Stimulated activated CD4-positive, alpha-beta T cell treated with anti-CD3 and anti-CD28 coated beads, Interleukin-1b, Interleukin-23, amount 100 ng/mL, for 48 hours (primary cell): ENCODE measurements at places on chromosomes 2 and 18.

DNA sequence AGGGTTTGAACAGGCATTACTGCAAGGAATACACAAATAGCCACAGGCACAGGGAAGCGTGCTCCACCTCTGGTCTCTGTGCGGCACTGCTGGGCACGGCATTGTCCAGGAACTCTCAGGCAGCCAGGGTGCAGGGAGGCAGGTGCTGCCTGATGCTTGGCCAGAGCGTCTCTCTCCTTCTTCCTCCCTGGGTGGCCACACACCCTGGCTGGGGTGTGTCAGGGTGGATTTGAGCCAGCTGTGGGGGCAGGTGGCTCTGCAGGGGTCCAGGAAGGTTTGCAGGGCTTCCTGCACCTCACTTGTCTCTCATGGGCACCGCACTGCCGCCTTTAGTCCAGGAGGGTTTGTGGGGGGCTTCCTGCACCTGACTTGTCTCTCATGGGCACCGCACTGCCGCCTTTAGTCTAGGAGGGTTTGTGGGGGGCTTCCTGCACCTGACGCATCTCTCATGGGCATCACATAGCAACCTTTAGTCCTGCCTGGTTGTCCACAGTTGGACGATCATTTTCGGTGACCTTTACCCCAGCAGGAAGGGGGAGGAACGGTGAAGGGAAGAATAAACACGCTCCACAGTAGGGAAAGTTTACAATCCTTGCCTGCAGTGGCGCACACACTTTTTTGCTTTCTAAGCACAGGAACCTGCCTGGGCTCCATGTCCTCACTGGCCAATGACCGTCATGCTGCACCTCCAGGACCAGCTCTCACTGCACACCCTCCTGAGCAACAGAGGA is 332.9 kb downstream of the EIPR1 start:
- DNase-seq: no peak

DNA sequence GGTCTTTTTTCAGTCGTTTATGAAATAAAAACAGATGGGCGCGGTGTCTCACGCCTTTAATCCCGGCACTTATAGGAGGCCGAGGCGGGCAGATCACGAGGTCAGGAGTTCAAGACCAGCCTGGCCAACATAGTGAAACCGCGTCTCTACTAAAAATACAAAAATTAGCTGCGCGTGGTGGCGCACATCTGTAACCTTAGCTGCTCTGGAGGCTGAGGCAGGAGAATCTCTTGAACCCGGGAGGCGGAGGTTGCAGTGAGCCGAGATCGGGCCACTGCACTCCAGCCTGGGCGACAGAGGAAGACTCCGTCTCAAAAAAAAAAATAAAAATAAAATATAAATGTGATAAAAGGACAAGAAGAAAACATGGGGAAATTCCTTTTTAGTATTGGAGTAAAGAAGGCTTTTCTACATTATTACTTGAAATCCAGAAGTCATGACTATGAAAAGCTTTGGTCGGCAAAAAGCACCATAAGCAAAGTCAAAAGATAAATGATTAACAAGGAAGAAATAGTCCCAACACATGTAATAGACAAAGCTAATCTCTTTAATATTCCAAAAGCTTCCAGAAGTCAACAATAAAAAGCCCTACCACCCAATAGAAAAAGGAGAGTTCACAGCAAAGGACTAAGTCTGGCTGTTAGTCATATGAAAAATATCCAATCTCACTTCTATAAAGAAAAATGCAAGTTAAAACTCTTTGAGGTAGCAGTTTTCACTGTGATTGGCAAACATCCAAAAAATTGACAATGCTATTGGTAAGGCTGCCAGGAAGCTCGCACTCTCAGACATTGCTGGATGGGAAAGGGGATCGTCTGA is 1.4 kb upstream of the FAM168B start:
- no peak for DNase-seq

GRCh38 chr2:30346471-30347169 is 100.4 kb upstream of the LCLAT1 start:
- DNase-seq: no peak

DNA sequence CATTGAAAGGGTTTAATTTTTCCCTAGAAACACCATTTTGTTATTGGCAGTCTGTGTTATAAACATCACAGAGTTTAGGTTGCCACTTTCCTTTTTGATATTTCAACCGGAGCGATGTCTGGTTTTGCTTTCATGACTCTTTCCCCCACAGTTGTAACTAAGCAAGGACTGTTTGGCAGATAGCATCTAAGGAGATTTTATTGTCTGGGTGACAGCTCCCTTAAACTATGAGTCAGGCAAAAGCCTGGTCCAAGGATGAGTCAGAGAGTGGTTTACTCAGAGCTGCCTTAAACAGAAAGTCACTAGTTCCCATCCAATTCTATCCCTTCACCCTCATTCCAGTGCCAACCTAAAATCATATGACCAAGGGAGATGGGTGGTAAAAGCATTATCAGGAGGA is 341.6 kb upstream of the VWC2L start:
- DNase-seq: no peak

DNA sequence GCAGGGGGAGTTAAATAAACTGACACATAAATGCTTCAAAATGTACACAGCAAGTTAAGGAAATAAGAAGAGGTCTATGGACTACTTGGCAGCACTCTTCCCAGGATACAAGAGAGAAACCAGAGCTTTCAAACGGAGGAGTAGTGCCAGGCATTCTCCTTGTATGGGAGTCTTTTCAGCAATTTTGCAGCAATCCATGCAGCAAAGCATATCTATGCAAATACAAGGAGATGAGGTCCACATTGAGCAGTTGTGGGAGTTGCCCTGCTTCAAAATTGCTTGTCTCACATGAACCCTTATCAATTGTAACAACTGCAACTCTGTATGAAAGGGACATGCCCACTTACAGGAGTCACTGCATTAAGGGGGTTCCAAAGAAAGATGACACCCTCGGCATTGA is 37.8 kb downstream of the SCN9A start:
- DNase-seq: no peak

DNA sequence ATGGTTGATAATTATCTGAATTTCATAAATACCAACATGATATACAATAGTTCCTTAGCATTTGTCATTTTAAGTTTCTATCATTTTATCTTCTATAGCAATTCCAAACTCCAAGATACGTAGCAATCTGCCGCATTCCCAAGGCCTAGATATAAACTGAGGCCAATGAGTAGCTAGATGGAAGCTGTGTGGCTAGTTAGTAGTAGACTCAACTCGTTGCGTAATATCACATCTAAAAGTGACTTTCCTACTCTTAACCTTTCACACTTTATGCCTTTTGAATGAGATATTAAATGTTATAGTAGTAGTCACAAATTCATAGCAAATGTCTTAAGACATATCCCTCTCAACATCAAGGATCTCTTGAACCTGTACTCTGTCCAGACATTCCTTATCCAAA is 33.6 kb downstream of the WDSUB1 start:
- no peak for DNase-seq

GRCh38 chr2:23506531-23507266 is 121.7 kb downstream of the KLHL29 start:
- DNase-seq: no peak

GRCh38 chr2:113012436-113013335 is 7.4 kb downstream of the IL36A start:
- DNase-seq: no peak

DNA sequence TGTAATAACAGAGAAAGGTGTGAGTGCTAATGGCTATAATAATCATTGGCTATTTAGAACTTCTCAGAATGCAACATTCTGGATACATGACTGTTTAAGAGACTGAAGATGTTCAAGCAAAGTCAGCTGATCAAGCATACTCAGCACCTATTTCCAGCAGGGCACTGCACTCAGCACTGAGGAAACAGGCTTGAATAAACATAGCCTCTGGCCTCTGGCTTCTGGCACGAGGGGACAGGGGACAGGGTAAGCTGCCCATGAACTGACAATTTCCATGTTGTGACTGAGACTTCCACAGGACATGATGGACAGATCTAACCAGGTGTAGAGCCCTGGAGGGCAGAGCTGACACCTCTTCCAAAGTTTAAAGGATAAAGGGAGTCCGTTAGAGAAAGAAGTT is 1.3 kb downstream of the MARCO start:
- DNase-seq: no peak

- no peak for DNase-seq
Observed at GRCh38 chr2:67322353-67323001, 74.7 kb upstream of the ETAA1 start.

- DNase-seq: no peak
Observed at GRCh38 chr2:240645801-240646175, 20.5 kb downstream of the GPR35 start.

GRCh38 chr18:42187611-42188380 is 232.8 kb downstream of the PIK3C3 start:
- no peak for DNase-seq

GRCh38 chr2:37688771-37689468 is 17.5 kb upstream of the CDC42EP3 start:
- no peak for DNase-seq

GRCh38 chr2:30914456-30914855 is 107.2 kb upstream of the CAPN13 start:
- no peak for DNase-seq

- no peak for DNase-seq
Observed at GRCh38 chr2:203650860-203651613, 55.4 kb upstream of the CD28 start.

DNA sequence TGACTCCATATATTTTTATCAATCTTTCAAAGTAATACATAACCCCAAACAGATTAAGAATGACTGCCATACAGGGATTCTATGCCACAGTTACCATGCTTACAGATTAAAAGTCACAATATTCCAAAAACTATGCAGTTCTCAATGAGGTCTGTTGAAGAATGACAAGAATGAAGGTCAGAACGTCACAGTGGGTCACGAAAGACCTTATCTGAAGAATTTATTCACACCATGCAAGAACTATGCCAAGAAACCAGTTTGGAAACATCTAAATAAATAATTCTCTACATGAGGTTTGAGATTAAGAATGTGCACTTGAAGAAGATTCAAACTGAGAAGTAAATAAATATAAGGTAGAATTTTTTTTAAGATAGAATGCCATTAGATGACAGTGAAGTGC is 253.3 kb downstream of the EXOC6B start:
- DNase-seq: no peak

GRCh38 chr2:228875152-228875900 is 395.8 kb downstream of the PID1 start:
- DNase-seq: no peak

GRCh38 chr18:68568364-68569155 is 146.3 kb downstream of the TMX3 start:
- DNase-seq: no peak

DNA sequence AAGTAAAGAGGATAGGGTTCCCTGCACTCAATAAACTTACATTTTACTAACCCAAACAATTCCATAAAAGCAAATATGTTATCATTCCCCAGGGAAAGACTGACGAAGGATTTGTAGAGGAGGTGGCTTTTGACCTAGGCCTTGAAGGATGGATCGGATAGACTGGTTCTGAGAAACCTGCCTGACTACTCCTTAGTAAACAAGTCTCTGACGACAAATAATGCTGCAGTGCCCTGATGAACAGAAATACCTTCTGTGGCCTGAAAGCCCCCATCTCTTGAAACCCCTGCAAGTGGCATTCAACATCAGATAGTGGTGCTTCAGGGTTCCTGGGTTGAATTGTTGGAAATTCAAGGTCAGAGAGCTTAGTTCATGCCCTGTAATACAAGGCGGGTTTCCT is 19.2 kb downstream of the PRKCE start:
- no peak for DNase-seq

- DNase-seq: no peak
Observed at GRCh38 chr2:19837235-19837766, 64.5 kb downstream of the TTC32 start.

DNA sequence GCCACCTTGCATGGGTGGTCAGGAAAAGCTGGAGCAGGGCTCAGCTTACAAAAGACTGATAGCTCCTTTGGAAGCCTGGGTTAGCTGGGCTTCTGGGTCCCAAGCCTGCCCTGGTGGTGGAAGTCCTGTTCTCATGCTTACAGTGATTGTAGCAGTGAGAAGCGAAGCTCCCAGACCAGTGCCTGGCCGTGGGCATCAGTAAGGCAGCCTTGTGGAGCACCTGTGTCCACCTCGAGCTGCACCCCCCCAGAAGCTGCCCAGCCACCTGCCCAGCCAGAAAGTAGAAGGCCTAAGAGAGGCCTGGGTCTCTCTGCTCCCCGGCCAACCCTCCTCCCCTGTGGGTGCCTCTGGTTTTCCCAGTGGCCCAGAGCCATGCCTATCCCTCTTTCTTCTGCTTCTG is 10.5 kb downstream of the GLI2 start:
- no peak for DNase-seq

DNA sequence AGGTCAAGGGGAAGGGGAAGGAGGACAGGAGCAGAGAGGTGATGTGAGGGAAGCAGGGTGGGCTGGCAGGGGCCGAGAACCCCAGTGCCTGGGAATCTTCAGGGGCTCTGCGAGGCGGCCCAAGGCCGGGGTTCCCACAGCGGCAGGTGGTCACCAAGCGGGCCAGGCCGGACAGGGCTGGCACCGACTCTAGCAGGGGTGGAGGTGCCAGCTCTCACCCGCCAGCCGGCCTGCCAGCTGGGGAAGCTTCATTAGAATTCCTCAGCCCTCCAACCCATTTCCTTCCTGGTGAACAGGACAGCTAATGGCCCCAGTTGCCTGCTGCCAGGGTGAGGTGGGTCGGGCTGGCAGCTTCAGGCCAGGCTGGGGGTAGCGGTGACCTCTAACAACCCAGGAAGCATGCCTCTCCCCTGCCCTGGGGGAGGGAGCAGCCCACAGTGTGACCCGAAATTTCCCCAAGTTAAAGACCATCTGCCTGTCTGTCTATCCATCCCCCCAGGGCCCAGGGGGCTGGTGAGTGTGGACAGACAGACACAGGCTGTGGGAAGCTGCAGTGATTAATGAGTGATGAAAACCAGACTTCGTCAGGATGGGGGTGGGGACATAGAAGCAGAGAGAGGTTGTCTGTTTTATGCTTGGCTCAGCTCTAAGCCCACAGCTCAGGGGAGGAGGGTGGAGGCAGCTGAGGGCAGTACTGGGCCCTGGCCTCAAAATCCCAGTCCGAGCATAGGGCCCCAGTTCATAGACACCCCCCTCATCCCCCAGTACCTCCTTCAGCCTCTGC is 144.1 kb downstream of the ZFP36L2 start:
- DNase-seq: no peak

GRCh38 chr2:236908439-236909192 is 177.1 kb upstream of the COPS8 start:
- DNase-seq: no peak

- DNase-seq: peak; percentile 75
Observed at GRCh38 chr2:128321784-128322714, 3.4 kb upstream of the HS6ST1 start.
